ENCODE measurements at places on chromosomes 16 and 17. TPM values are rescaled to one million over a fixed set of nuclear protein-coding genes. Genes with fewer than 3 reads are reported as not detected.

GRCh38 chr16:83215406-83216001 lies 588.7 kb downstream of the CDH13 start:
- no peak overlapping the region for H3K27ac ChIP-seq

DNA sequence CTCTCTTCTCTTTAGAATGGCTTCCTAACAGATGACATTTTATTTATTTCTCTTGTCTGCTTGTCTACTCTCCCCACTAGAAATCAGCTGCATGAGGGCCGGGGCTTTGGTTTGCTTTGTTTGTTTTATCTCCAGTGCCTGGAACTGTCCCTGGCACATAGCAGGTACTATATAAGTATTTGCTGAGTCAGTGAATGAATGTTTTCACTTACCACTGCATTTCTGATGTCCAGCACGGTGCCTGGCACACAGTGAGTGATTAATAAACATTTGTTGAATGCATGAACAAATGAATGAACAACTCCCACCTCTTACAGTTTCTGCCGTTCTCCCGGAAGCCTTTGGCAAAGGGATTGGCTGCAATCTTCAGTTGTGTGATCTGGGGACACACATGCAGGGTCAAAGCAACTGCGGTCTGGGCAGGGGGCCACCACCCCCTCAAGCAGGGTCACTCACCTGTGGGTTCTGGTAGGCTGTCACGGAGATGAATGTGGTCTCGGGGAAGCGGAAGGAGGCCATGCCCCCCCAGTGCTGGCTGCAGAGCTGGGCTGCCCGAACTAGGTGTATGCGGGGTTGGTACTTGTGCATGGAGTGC lies 3.4 kb downstream of the TBX6 start:
- DNase-seq = no peak
- no peak overlapping the region for H3K27ac ChIP-seq
- peaks cover 24% of the 10 kb centered on the region for H3K4me1 ChIP-seq
- peaks cover 31% of the 10 kb centered on the region for H3K36me3 ChIP-seq

DNA sequence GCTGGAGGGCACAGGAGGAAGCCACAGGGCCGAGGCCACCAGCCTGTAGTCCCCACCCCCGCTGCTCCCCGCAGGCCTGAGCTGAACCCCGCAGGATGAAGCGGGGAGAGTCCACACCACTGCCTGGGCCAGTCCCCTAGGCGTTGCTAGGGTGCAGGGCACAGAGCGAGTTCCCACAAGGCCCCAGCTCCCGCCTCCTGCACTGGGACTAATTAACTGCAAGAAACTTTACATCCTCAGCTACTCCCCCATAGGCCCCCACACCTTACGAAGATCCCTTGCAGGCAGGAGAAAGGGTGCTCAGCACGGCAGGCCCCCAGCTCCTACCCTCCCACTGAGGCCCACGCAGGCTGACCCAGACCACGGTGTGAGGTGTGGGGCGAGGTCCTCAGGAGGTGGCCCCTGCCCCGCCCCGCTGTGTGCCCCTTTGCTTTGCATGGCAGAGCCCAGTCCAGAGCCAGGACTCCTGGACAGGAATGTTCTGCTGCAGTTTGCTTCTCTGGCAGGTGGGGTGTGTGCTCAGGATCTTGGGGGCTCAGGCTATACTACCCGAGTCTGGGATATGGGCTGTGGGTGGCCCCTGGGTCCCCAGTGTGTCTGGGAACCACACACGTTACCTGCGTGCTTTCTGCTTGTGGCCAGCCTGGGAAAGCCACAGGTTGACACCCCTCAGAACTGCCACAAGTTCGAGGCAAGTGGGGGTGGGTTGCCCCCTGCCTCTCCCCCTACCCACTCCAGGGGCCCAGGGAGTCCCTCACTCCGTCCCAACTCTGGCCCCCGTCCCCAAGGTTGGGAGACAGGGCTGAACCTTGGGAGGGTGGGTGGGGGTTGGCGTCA lies 1.2 kb downstream of the GNG13 start:
- no peak overlapping the region for H3K27ac ChIP-seq
- DNase-seq = no peak
- H3K4me3 ChIP-seq = no peak overlapping the region
- H3K4me1 ChIP-seq = peaks cover 5% of the 10 kb centered on the region
- peaks cover 88% of the 10 kb centered on the region for H3K27me3 ChIP-seq

- no peaks in the 10 kb centered on the region for H3K36me3 ChIP-seq
- no peaks in the 10 kb centered on the region for H3K4me1 ChIP-seq
- no peak overlapping the region for H3K4me3 ChIP-seq
- H3K27me3 ChIP-seq = peaks cover 42% of the 10 kb centered on the region
These were observed 90.3 kb downstream of the GOSR1 start for GRCh38 chr17:30567231-30568116.

DNA sequence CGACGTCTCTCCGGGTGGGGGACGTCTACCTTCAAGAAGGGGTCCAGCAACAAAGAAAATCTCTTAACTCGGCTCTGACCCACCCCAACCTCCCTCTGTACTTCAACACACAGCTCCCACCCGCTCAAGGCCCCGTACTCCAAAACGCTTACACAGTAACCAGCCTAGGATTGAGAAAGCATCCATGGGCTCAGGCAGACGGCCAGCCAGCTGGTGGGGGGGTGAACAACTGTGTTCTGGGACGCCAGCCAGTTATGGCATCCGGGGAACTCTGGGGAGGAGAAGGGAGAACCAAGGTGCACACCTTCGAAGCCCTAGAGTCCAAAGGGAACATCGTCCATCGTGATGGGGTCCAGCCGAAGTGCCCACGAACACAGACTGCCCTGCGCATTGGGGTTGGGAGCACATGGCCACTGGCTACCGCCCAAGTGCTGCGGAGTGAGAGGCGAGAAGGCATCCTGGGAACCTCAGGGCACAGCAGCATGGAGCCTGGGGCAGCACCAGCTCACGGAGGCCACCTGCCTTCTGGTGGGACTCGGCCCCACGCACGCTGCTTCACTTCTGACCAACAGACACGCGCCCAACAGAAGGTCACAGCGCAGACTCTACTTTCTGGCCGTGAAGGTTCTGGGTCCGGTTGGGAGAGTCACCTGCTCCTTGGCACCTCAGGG lies 14.3 kb downstream of the SLC16A3 start:
- peaks cover 80% of the 10 kb centered on the region for H3K4me1 ChIP-seq
- peaks cover 61% of the 10 kb centered on the region for H3K36me3 ChIP-seq
- no peaks in the 10 kb centered on the region for H3K27me3 ChIP-seq
- no peak overlapping the region for H3K4me3 ChIP-seq
- peak; percentile 77 for DNase-seq
- H3K27ac ChIP-seq = peak overlapping the region; percentile 86

- H3K27me3 ChIP-seq = no peaks in the 10 kb centered on the region
- peaks cover 62% of the 10 kb centered on the region for H3K4me1 ChIP-seq
- H3K36me3 ChIP-seq = no peaks in the 10 kb centered on the region
- H3K4me3 ChIP-seq = no peak overlapping the region
These were observed 253.9 kb upstream of the CACNG5 start for GRCh38 chr17:66580956-66581391.

DNA sequence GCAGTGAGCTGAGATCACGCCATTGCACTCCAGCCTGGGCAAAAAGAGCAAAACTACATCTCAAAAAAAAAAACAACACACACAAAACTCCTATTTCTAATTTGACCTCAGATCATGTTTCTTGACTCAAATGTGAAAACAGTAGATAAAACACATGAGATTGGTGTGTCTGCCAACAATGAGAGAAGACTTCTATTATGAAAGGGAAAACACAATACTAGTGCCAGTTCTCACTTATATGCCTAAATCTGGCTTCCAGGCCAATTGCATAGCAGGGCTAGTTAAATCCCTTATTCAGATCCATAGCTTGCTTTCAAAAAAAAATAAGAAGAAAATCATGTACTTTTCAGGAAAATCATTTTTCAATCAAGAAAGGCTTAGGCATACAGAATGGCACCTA lies 39.4 kb downstream of the AP1G1 start:
- no peak overlapping the region for H3K4me3 ChIP-seq
- peaks cover 21% of the 10 kb centered on the region for H3K4me1 ChIP-seq
- DNase-seq = no peak
- peaks cover 74% of the 10 kb centered on the region for H3K36me3 ChIP-seq
- H3K27me3 ChIP-seq = no peaks in the 10 kb centered on the region
- H3K27ac ChIP-seq = no peak overlapping the region

DNA sequence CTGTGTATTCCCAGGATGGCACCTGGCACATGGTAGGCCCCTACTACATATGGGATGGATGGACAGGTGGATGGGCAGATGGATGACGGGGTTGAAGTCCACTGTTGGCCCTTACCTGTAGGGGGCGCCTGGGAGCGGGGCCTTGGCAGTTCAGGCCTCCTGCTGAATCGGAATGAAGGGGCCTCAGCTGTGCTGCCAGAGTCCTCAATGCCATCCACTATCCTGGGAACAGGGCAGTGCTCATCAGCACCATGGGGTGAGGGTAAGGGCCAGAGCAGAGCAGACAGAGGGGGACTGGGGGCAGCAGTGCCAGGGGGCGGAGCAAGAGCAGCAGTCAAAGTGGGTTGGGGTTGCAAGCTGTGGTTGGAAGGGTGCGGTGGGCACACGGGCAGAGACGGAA lies 8.3 kb upstream of the RAB5C start:
- no peaks in the 10 kb centered on the region for H3K27me3 ChIP-seq
- H3K27ac ChIP-seq = no peak overlapping the region
- no peaks in the 10 kb centered on the region for H3K4me1 ChIP-seq
- no peaks in the 10 kb centered on the region for H3K36me3 ChIP-seq

DNA sequence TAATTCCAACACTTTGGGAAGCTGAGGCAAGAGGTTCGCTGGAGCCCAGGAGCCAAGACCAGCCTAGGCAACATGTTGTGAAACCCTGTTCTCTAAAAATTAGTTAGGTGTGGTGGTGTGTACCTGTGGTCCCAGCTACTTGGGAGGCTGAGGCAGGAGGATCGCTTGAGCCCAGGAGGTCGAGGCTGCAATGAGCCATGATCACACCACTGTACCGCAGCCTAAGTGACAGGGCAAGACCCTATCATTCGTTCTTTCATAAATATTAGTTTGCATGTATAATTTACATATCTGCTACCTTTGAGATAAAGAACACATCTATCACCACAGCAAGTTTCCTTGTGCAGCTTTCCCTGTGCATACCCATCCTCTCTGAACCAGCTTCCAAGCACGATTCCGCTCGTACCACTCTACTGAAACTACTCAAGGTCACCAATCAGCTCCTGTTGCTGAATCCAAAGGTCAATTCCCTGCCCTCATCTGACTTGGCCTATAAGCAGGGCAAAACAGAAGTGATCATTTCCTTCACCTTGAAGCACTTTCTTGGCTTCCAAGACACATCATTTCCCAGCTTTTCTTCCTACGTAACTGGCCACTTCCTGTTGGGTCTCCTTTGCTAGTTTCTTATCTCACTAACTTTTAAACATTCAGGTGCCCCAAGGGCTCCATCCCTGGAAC lies 49.1 kb downstream of the GRB2 start:
- no peaks in the 10 kb centered on the region for H3K27me3 ChIP-seq
- peak overlapping the region; percentile 50 for H3K27ac ChIP-seq
- no peaks in the 10 kb centered on the region for H3K36me3 ChIP-seq

The ZNF594 gene
- total RNA-seq = 7.0 TPM

The HES7 gene
- not detected for total RNA-seq

The AXIN2 gene
- total RNA-seq = 39.3 TPM

The SOX9 gene
- 34.9 TPM for total RNA-seq

The RNF43 gene
- total RNA-seq = 269 TPM

The CSH1 gene
- total RNA-seq = not detected

Data from stomach (tissue), 19 donors.